ENCODE measurements at places on chromosomes 5 and 9.
A peak's percentile ranks its signal among the peaks of the same experiment; 100 is the strongest.

DNA sequence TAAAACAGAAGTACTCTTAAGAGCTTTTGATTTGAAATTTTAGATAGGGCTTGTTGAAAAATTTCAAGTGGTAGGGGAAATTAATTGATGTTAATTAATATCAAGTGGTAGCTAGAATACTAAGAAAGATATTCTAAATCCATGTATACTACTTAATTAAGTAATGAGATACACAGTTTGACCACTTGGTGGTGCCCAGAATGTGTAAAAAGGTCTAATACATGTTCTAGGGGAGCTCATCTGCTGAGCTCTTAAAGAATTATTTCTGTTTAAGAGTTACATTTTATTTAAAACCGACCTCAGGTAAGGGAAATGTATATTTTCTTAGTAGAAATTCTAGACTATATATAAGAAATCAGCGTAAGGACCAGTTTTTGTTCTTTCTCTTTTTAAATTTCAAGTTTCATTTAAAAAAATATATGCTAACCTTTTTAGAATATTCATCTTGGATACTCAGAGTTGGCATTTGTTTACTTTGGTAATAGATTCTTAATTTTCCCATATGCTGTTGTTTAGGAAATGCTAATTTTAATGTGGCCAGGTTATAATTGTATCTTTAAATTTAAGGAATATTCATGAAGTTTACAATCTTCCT, 61.5 kb downstream of the LNPEP start:
- DNase-seq: no peak

DNA sequence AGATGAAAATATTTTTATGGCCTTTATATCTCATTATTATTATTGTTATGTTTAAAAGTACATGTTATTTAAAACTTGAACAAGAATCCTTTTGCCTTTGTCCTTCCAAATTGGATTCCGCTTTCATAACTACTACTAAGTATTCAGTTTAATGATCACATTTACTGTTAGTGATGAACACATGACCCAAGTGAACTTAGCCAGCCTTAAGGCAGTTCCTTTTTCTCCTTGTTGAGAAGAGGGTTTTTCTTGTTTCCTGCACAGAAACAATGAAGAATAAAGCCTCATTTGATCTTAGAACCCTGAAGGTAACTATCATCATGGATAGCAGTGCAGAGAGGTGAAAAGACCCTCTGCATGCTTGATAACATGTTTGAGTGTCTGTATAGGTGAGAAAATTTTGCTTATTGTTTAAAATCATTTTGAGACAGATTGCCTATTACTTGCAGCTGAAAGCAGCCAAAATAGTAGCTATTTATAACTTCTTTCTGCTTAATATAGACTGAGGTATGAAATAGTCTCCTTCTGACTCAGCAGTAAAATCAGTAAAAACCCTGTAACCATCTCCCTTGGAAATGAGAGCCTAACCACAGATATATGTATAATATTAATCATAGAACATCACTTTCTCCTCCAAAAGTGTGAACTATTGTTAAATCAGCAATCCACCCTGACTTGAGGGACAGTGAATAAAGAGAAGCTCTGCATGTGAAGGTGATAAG, 266.2 kb downstream of the SPATA31D1 start:
- no peak for DNase-seq

DNA sequence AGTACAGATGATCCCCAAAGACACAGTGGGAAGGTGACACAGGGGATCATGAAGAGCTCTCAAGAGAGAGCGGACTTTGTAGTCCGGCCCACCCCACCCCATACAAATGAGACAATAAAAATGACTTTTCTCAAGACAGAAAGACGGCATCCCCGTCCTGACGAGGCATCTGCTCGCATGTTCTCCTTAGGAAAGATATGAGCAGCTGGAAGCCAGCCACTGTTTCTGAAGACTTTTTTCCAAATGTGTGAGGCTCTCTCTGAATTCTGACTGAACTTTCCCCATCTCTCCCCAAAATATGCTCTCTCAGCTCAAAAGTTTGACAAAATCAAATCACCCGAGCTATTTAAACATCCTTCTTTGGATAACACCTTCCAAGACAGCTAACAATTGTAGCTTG, 105.2 kb downstream of the RFK start:
- no peak for DNase-seq

- no peak for DNase-seq
Observed at GRCh38 chr9:134611046-134611445, 30.6 kb upstream of the COL5A1 start.

DNA sequence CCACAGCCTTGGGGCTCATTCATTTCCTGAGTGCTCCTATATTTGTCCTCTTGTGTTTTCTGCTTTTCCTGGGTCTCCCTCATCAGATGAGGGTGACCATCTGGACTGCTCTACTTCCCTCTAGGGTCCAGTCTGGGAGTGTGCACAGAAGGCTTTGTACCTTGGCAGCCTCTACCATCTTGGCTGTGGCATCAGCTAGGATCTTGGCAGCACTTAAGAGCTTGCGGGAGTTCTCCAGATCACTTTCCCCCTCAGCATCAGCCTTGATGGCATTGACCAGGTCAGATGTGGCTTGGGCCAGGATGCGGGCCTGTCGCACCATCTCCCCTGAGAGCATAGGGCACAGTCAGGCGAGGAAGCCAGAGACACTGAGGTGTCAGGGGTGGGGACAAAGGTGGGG, 15.8 kb downstream of the TLN1 start:
- no peak for DNase-seq

DNA sequence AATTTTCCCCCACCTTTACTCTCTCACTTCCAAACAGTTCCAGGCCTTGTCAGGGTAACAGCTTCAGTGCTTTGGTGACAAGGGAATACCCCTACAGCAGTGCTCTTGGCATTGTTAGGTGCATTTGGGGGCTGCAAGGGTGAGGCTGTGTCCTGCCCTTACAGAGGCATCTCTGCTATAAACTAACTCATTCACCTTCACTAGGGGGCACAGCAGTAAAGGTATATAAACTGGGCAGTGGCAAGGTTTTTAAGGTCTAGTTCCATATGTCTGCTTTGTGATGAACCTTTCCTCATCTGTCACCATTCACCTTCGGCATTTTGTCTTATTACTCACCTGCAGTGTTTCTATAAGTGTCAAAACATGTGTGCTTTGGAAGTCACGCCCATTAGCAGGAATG, 79.1 kb upstream of the GPR151 start:
- no peak for DNase-seq

DNA sequence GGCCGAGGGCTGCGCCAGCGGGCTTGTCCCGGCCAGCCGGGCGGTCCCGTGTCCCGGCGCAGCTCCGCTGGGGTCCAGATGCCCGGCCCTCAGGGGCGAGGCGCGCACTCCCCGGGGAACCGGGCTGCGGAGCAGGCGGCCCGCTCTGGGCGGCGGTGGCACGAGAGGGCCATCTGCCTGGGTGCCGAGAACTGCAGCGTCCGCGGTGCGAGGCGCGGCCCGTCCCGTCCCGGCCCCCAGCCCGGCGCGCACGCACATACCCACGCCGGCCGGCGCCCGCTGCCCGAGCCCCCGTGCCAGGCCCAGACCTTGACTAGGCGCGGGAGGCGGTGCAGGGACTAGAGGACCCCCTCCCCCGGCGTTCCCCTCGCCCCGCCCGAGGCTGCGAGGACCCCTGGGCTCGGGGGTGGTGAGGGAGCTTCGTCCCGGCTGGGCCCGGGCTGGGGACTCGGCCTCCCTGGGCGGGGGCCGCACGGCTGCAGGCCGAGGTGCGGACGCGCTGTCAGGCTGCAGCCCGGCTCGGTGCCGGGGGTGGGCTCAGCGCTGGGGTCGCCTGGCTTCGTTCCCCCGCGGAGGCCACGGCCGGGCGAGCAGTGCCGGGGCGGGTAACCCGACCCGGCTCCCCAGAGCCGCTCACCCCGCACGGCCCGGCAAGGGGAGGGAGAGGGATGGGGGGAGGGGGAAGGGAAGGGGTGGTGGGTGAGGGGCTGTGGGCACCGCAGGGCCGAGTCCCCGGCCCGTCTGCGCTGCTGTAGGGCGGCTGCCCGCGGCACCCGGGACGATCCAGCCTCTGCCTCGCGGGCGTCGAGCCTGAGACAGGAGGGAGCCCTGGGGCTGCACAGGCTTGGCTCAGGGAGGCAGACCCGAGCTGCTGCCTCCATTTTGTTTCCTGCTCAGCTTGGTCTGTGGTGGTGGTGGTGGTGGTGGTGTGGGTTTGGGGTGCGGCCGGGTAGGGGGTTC, 1.2 kb upstream of the NSD1 start:
- no peak for DNase-seq

DNA sequence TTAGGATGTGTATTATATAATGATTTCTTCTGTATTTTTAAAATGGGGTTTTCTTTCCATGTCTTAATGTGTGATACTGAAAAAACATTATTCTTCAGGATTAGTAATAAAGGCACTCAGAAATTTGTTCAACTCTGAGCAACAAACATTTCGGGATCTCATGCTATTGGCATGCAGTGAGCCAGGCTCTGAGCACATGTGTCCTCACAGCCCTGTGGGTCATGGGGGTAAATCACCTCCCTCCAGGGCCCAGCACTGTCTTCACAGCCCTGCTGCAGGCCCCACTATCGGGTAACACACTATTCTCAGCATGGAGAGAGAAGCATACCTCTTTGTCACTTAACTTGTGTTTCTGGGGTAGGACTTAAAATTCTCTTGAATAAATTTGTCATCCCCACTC, 14.0 kb downstream of the TMEM174 start:
- DNase-seq: no peak

DNA sequence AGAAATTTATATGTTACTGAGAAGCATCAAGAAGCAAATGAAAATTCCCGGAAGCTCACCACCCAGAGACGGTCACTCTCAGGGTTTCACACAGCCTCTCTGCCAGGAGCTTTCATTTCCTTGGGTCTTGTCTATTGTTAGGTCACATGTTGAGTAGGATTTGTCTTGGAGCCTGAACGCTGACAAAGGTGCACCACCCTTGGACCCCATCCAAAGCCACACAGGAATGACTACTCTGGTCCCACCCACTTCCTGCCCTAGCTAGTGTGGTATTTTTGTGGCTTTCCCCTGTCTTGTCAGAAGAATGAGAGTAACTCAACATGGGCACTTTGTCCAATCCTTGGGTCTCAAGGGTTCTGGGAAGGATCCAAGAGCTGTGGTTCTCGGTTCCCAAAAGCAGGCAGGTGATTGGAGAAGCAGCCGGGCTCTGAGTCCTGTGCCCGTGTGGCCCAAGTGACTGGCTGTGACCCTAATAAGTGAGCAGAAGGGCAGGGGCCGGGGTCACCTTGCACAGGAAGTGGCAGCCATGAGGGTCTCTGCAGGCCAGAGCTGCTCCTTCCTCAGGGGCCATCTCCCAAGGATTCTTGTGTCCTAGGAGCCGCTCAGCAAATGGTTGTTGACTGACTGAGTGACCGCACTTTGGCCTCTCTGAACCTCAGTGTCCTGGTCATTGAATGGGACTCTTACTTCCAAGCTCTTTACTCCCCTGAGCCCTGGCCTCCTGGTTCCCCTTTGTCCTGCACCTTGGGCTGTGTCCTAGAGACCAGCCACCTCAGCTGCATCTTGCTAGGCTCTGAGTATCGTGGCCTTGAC, 6.9 kb downstream of the FGD3 start:
- DNase-seq: peak; percentile 84

- DNase-seq: no peak
Observed at GRCh38 chr5:14906628-14907027, 35.0 kb upstream of the ANKH start.

DNA sequence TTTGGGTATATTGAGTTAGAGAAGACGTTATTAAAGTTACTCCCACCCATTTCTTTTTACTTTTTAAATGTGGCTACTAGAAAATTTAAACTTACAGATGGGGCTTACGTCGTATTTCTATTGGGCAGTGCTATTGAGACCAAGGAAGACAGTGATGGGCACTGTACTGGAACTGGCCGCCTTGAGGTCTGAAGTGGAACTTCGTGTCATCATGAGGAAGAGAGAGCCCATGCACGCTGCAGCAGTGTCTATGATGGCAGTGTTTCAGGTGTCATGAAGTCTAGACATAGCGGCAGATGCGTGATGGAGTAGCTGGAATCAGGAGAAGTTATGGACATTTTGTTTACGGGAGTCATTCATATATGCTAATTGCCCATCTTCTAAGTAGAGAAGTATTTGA, 143.7 kb downstream of the LRRC70 start:
- DNase-seq: no peak

- no peak for DNase-seq
Observed at GRCh38 chr5:119385536-119386128, 29.8 kb downstream of the TNFAIP8 start.

GRCh38 chr9:20838218-20838617, 154.2 kb downstream of the FOCAD start:
- no peak for DNase-seq

- DNase-seq: no peak
Observed at GRCh38 chr9:114049441-114050225, 28.5 kb downstream of the AMBP start.

GRCh38 chr9:137136881-137137607, 1.9 kb upstream of the GRIN1 start:
- DNase-seq: no peak

DNA sequence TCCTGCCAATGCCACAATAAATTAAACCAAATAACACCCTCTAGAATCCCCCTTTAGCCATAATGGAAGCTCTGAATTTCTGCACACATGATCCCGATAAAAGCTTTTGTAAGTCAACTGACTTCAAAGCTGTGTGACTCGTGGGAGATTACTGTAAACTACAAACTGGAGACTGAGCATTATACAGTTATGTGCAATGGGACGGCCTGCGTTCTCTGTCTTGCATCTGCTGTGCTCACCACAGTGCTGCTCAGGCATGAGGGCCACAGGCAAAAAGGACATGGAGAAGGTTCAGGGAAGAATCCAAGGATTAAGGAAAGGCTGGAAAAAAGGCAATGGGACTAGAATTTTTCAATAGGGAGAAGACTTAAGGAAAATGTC, 184.2 kb downstream of the FANCC start:
- no peak for DNase-seq

GRCh38 chr5:111937094-111937493, 180.1 kb upstream of the NREP start:
- no peak for DNase-seq

- DNase-seq: no peak
Observed at GRCh38 chr5:32182463-32183063, 8.4 kb upstream of the GOLPH3 start.

DNA sequence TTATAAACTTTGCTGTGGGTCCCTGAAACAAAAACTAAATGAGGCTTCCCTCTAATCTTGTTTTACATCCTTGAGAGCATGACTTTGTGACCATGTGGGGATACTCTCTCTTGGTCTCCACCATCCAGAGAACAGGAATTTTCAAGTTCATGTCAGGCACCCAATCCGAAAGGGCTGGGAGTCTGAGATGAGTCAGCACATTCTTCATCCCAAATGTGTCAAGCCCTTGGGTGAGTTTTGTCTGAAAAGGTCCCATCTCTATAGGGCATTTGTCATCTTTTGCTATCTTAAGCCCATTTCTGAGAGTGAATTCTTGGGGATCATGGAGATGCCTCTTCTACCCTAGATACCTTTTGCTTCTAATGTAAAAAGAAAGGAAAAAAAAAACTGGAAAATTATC, 26.9 kb upstream of the RAPGEF6 start:
- no peak for DNase-seq

GRCh38 chr5:102902135-102902448, 147.0 kb downstream of the PAM start:
- DNase-seq: no peak
